ENCODE measurements at places on chromosomes 7 and 10. TPM values are rescaled to one million over a fixed set of nuclear protein-coding genes. Genes with fewer than 3 reads are reported as not detected.

DNA sequence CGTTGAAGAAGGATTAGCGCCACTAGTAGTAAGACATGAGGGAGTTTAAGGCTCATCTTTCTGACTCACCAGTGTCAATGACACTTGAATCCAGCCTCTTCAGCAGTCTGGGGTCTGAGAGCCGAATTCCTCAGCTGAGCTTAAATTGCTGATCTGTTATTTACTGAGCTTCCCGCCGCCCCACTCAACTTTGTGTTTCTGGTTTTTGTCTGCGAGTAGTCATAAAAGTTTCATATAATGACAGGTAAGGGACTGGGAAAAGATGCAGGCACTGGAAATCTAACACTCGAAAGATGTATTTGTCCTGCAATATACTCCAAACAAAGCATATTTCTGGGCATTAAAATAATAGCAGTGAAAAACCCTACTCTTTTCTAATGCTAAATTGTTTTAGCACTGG lies 51.2 kb upstream of the RELN start:
- no peak for ATAC-seq

MRLN gene
- not detected for total RNA-seq

FOXI2 gene
- total RNA-seq = 0.77 TPM

GRCh38 chr10:114000457-114001010 lies 43.1 kb upstream of the ADRB1 start:
- ATAC-seq = peak; percentile 28

TAS2R38 gene
- not detected for total RNA-seq

- ATAC-seq = no peak
Observed at GRCh38 chr7:919924-920341, 34.5 kb downstream of the ADAP1 start.

CTBP2 gene
- total RNA-seq = 83.6 TPM

DNA sequence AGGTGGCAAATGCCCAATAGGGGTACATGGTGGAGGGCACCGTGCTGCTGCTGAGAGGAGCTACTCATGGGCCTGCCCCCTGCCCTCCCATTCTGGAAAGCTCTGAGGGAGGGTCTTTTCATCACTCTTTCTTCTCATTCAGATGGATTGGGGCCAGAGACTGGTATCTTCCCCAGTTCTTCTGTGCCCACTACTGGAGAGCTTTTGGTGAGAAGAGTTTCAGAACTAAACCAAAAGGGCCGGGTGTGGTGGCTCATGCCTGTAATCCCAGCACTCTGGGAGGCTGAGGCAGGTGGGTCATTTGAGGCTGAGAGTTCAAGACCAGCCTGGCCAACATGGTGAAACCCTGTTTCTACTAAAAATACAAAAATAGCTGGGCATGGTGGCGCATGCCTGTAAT lies 12.5 kb downstream of the ADRA2A start:
- no peak for ATAC-seq

TUBAL3 gene
- 2.0 TPM for total RNA-seq

- no peak for ATAC-seq
Observed at GRCh38 chr10:131908151-131908550, 7.3 kb downstream of the PPP2R2D start.

GRCh38 chr7:41738806-41739205 lies 35.9 kb upstream of the INHBA start:
- no peak for ATAC-seq

DNA sequence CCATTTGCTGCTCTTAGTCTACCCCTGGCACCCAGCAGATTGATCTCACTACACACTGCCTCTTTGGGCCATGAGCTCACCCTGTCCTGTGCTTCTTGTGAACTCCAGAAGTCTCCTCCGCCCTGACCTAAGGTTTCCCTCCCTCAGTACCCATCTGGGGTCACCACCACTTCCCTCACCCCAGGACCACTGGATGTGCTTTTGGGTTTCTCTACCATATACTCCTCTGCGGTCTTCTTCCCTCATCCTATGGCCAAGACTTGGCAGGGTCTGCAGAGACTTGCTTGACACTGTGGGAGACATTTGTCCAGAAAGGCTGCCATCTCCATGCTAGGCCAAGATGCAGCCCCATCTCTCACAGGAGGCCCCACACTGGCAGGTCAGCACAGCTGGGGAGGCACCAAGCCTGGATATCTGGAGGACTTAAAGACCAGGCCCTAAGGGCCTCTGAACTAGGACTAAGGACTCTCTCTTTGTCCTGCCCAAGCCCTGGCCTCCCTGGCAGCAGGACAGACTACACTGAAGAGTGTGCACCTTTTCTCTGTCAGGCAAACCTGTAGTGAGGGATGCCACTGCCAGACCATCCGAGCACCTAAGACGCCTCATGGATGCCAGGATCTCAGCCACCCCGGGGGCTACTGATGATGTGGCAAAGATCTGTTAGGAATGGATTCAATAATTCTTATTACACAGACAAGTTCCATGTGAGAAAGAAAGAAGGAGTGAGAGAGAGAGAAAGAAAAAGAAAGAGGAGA lies 134.6 kb downstream of the ZNF467 start:
- ATAC-seq = no peak

DNA sequence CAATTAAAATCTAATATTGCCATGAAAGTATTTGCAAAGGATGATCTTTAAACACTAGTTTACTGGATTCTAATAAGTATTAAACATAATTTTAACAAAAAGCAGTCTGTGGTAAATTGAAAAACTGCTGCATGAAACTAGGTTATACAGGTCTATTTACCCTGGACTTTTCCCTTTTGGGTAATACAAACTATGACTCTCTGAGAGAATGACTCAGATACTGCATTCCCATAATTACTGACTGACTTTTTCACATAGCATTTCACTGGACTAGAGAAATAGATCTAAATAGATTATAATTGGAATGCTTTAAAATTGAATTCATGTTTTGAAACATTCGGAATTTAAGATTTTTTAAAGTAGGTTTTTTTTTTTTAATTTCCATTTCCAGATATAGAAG lies 395.7 kb downstream of the THSD7A start:
- no peak for ATAC-seq

MOSPD3 gene
- 6.2 TPM for total RNA-seq

DNA sequence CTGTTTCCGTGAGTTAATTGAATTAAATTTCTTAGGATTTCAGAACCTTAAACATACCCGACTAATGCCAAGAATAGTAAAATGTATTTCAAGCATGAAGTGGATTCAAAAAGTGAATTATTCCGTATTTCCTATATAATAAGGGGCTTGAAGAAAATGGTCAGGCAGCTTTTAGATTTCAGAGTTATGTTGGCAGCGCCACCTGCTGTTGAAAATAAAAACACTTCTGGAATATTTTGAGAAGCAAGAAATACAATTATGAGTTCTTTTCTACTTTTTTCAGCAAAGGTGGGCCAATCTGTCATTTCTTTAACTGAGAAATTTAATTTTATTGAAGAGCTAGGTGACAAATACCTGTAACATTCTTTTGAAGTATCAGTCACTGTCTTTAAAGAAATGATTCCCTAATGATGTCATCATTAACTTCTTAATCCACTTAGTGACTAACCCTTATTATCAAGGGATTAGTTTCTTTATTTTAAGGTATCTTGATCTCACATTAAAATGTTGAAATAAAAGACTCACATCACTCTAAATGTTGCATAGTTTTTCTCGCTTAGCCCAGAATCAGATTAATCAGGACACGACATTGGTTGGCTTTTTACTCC lies 36.6 kb upstream of the AGR3 start:
- ATAC-seq = no peak

ADAM22 gene
- 1.1 TPM for total RNA-seq
